ENCODE measurements at places on chromosomes 16 and 17. TPM values are rescaled to one million over a fixed set of nuclear protein-coding genes. Genes with fewer than 3 reads are reported as not detected.

- DNase-seq, result no peak
Observed at GRCh38 chr16:85002099-85002541, 9.2 kb downstream of the ZDHHC7 start.

DNA sequence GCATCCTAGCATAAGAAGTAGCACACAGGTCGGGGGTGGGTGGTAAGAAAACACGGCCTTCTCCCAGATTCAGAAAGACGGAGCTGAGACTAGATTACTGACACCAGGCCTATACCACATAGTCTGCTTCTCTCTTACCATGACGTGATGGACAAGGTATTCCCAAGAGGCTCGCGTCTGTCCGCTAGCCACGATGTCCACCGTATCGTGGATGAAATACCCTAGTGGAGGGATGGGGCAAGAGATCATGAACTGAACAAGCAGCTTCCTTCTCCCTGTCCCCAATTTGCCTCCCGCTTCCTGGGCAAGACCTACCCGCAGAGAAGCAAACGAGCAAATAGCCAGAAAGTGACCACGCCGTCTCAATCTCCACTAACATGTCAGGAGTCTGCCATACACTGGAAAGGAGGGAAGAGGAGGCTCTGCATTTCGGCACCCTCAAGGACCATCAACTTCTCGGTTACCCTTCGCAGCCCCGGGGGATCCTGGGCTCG is 820 bp downstream of the TLCD1 start:
- no peak for DNase-seq

DNA sequence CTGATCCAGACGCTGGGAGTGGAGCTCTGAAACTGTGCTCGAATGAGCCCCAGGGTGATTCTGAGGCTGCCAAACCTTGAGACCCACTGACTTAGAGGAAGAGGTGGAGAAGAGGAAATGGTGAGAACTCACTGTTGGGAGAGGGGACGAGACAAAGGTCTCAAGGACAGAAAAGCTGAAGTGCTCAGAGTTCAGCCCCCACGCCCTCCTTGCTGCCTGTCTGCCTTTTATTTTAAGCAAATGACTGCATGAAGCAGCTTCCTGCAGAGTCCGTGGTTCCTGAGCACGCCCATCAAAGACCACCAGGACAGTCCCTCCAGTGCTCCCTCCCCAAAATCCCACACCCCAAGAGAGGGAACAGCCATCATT is 20.4 kb downstream of the COTL1 start:
- DNase-seq, result no peak

Gene C17orf100
- polyA plus RNA-seq, result 3.6 TPM

Gene SEPTIN1
- polyA plus RNA-seq, result 3.2 TPM

GRCh38 chr16:9869776-9870175 is 312.5 kb downstream of the GRIN2A start:
- peak; percentile 26 for DNase-seq

DNA sequence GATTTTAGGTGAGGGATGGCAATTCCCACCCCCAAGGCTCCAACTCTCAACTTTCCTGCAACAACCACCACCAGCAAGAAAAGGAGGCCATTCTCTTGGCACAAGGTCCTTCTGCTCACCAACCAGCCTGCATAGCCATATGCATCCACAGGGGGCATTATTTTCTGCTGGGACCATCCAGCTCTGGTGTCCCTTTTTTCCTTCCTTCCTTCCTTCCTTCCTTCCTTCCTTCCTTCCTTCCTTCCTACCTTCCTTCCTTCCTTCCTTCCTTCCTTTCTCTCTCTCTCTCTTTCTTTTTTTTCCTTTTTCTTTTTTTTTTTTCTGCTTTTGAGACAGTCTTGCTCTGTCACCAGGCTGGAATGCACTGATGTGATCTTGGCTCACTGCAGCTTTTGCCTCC is 21.1 kb upstream of the COX10 start:
- DNase-seq, result no peak

- no peak for DNase-seq
Observed at GRCh38 chr16:86771506-86772460, 193.4 kb downstream of the FOXL1 start.

Gene PKMYT1
- 11.4 TPM for polyA plus RNA-seq

- DNase-seq, result no peak
Observed at GRCh38 chr17:57289130-57289529, 32.8 kb downstream of the MSI2 start.

Gene CDH8
- 2.4 TPM for polyA plus RNA-seq

DNA sequence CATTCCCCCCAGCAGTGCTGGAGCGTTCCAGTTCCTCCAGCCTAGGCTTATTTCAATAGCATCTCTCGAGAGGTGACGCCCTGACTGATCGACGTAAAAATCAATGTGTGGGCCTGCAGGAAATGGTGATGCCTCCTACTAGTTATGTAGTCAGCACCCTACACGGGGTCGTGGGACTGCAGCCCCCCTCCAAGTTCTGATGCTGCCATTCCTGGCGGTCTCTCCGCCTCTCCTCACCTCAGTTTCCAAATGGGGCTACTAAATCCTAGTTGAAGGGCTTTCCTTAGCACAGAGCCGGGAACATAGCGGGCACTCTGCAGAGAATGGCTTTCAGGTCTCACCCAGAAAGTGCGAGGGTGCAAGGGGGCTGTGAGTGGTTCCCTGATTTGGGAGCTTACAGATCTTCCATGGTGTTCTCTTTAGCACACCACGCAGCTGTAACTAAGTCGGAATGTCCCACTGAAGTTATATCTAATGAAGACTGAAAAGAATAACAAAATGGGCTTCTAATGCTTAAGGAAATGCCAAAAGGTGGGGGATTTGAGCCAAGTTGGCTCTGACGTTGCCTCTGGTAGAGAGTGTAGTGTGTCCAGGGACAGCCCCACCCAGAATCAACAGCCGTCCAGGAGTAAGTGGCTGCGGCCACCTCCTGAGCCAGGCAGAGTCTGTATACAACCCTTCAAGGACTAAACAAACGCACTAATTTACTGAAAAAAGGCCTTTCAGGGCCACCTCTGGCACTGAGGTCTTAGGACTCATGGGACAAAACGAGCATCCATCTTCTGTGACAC is 299.7 kb upstream of the FOXF1 start:
- DNase-seq, result no peak

Gene TPSG1
- polyA plus RNA-seq, result 1.5 TPM

- peak; percentile 77 for DNase-seq
Observed at GRCh38 chr17:21280081-21280518, 4.4 kb upstream of the MAP2K3 start.

Gene EVPLL
- polyA plus RNA-seq, result not detected
